ENCODE measurements at places on chromosomes 12 and 14. TPM values are rescaled to one million over a fixed set of nuclear protein-coding genes. Genes with fewer than 3 reads are reported as not detected.

SLC7A8 gene
- 1.1 TPM for total RNA-seq

GRCh38 chr12:109948368-109948767, 47.8 kb downstream of the GIT2 start:
- DNase-seq: no peak

DNA sequence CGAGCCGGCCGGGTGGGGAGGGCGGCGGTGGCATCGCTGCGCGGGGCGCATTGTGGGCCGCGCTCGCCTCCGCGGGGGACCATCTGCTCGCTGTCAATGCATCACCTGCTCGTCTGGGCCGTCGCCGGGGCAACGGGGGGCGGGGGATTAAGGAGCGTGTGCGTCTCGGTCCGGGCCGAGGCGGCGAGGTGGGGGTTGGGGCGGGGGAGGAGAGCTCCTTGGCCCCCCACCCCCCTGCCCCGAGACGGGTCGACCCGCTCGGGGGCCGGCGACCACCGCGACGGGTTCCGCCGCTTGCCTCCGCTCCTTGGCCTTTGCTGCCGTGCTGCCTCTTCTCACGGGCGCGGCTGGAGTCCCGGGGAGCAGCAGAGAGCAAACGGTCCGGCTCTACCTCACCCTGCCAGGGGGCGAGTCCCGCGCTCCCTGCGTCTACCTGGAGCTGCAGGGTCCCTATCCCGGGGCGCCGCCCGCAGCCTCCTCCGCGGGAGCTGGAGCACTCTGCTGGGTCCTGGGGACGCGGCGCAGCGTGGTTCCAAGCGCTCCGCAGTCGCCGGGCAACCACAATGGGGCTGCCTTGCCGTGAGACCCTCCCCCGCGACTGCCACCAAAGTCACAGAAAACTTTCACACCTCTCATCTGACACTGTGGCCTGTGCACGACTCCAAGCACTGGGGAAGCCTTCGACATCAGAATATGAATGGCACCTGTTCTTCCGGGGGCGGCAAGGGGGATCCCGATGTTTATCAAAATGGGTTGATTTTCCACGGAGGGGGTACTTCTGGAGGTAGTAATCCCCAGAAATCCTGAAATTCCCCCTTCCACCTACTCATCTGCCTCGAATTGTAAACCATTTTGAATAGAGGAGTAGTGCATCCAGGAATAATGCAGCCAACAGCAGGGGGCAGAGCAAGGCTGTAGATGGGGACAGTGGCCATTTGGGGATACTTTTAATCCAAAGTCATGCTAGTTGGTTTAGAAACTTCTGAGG, at the start of gene C12orf42:
C12orf42 (minus strand) TSS at position 500 of the 988 bp plus-strand sequence. CDS start 17,542 bp downstream, outside the sequence.
- DNase-seq: peak; percentile 56

- DNase-seq: no peak
Measured at GRCh38 chr12:126519833-126520232, 1454.6 kb downstream of the AACS start.

DNA sequence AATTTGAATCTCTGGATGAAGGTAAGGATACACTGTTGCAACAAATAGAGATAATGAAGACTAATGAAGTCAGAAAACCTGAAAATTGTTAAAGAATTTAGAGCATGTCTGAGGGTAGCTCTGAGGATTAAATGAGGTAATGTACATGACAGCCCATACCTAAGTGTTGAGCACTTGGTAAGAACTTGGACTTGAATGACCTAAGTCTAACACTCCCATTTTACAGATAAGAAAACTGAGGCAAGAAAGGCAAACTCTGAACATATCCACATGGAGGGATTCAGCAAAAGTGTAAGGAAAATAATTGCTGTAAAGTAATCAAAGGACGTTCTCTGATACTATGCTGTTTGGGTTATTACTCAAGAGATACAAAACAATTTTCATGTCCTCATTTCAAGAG, 29.0 kb downstream of the PTPRB start:
- no peak for DNase-seq

NANOG gene
- not detected for total RNA-seq

DNA sequence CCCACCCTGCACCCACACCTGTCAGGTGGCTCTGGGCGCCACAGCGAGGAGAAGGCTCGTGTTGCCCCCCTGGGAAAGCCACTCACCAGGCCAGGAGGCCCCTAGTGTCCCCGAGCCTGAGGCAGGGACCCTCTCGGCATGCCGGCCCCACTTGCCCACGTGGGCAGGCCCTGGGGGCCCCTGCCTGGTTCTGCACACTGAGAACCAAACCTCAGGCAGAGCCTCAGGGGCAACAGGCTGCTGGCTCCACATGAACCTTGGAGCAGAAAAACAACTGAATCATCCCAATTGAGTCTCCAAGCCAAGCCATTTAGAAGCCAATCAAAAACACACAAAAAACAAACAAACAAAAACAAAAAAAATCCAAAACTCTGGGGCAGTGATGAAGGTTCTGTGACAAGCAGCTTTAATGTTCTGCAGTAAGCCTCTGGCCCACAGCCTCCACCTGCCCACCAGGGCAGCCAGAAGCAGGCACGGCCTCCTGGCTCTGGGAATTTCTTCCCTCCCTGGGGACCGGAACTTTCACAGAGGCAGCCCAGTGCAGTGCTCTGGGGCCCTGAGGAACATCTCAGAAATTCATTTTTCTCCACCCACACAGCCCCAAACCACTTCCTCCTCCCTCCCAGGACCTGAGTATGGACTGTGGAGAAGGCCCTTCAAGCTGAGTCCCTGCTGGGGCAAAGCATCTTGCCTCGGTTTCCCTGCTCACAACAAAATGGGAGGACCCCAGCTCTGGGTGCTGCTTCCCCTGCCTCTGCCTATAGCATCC, 90.2 kb downstream of the CHGA start:
- DNase-seq: no peak

DNA sequence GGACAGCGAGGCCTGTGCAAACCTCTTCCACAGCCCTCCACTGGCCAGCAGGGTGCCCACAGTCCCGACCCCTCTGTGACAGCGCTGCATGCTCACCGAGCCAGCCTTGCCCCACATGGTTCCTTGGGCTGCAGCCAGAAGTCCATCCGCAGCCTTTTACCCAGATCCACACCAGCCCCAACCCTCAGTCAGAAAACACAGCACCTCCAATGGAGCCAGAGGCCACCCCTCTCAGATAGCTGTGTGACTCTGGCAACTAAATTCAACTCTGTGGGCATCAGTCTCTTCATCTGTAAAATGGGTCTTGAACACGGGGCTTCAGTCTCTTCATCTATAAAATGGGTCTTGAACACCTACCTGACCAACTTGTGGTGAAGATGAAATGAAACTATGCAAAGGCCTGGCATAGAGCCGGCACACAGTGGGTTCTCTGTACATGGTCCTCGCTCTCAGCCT, 38.0 kb downstream of the NFKBIA start:
- DNase-seq: no peak

DNA sequence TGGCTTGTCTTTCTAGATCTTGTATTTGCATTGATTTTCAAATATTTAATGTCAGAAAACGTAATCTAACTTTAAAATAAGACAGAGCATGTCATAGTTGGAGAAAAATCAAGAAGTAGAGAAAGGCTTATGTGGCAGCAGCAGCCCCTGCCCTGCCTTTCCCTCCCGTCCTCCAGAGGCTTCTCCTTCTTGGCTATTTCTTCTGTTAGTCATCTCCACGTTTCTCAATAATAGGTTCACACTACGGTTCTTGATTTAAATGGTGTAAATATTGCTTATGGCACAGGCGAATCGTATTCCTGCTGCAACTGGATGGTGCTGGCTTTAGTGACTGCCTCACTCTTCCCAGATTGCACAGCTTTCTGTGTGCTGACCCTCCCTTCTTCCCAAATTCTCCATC, 42.8 kb downstream of the SLC8B1 start:
- DNase-seq: peak; percentile 24

- no peak for DNase-seq
Measured at GRCh38 chr14:24123424-24124417, 6.7 kb upstream of the FITM1 start.

- DNase-seq: no peak
Measured at GRCh38 chr12:104641862-104642261, 185.1 kb downstream of the CHST11 start.

- DNase-seq: no peak
Measured at GRCh38 chr12:50508414-50508813, 3.6 kb downstream of the DIP2B start.

GRCh38 chr12:10667581-10667980, 6.3 kb downstream of the STYK1 start:
- no peak for DNase-seq
